ENCODE measurements at places on chromosomes 4 and X. TPM values are rescaled to one million over a fixed set of nuclear protein-coding genes. Genes with fewer than 3 reads are reported as not detected.
A peak's percentile ranks its signal among the peaks of the same experiment; 100 is the strongest.

Gene GPR82
- not detected for total RNA-seq

Gene ZNF518B
- total RNA-seq: 14.1 TPM

Gene TCEAL2
- total RNA-seq: not detected

Gene PHOX2B
- total RNA-seq: not detected

Gene PRDM5
- total RNA-seq: 10.0 TPM

Gene FRG2
- total RNA-seq: not detected

Gene SLIT2
- total RNA-seq: not detected

Gene NAP1L3
- total RNA-seq: 5.3 TPM

Gene GAGE1
- total RNA-seq: not detected

GRCh38 chr4:41815473-41815872 is 66.9 kb upstream of the PHOX2B start:
- DNase-seq: no peak

- peak; percentile 17 for DNase-seq
Observed at GRCh38 chr4:67393699-67394281, 151.5 kb downstream of the CENPC start.

- no peak for DNase-seq
Observed at GRCh38 chrX:152165033-152165743, 26.8 kb upstream of the MAGEA10 start.

GRCh38 chr4:182869697-182870096 is 47.5 kb downstream of the DCTD start:
- DNase-seq: no peak

DNA sequence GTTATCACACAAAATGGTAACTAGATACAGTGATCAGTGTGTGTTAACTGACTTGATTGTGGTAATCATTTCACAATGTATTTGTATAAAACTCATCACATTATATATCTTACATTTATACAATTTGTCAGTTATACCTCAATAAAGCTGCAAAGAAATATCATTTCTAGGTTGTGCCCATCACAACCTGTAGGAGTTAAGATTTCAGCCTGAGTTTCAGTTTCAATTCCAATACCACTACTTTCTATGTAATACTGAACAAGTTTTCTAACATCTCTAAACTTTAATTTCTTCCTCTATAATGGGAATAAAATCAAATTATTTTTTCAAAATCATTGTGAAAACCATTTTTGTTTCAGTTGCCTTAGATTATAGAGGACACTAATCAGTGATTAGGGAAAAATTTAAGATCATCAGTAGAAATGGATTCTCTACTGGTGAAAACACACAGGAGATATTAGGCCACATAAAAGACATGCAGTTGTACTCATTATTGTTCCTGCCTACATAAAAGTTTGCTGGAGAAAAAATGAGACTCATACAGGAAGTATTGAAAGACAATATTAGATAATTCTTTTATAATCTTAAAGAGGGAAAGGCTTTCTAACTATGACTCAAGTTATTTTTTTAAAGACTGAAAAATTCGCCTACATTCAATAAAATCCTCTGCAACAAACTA is 18.4 kb upstream of the TBC1D1 start:
- no peak for DNase-seq

GRCh38 chr4:75916091-75916661 is 13.9 kb upstream of the PPEF2 start:
- no peak for DNase-seq

DNA sequence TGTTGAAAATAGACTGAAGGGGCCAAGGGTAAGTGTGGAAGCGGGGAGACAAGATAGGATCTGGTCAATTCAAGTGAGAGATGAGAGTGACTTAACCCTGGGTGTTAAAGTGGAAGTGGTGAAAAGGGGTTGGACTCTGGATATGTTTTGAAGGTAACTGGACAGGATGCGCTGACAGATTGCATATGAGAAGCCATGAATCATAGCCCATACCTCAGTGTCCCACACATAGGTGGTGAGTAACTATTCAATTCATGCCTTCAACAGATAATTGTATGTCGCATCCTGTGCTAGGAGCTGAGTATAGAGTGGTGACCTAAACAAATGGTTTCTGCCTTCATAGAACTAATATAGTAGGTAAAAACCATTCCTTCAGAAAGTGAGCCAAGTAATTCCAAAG is 76.7 kb downstream of the KLHL34 start:
- DNase-seq: no peak

GRCh38 chrX:1196436-1196835 is 16.0 kb downstream of the CRLF2 start:
- DNase-seq: no peak

- DNase-seq: peak; percentile 27
Observed at GRCh38 chrX:78024349-78025059, 55.1 kb upstream of the PGAM4 start.

- DNase-seq: no peak
Observed at GRCh38 chr4:71231129-71232055, 107.4 kb upstream of the SLC4A4 start.

- no peak for DNase-seq
Observed at GRCh38 chr4:11620861-11621260, 192.2 kb upstream of the HS3ST1 start.

GRCh38 chrX:41822892-41823291 is 98.9 kb downstream of the GPR82 start:
- DNase-seq: no peak

GRCh38 chr4:182454440-182455013 is 211.3 kb downstream of the TENM3 start:
- no peak for DNase-seq

- DNase-seq: no peak
Observed at GRCh38 chr4:112847781-112848180, 201.7 kb upstream of the ANK2 start.

- no peak for DNase-seq
Observed at GRCh38 chr4:152935143-152935542, 980 bp upstream of the FHDC1 start.

GRCh38 chrX:138008281-138008680 is 442.4 kb downstream of the ZIC3 start:
- DNase-seq: no peak

DNA sequence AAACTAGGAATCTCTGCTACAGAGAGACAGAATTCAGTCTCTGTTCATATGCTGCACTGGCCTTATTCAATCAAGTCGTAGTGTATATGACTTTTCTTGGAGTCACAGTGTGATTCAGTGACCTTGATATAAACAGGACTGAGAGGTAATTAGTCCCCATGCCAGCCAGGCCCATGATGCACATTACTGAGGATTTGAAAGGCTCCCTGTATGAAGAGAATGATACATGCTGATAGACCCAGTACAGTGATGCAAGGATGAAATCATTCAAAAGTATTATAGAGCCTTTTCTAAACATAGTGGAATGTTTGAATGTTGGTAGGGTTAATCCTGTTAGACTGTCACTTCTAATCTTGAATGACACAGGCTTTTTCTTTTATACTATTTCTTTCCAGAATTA is 34.1 kb downstream of the ANXA3 start:
- no peak for DNase-seq

DNA sequence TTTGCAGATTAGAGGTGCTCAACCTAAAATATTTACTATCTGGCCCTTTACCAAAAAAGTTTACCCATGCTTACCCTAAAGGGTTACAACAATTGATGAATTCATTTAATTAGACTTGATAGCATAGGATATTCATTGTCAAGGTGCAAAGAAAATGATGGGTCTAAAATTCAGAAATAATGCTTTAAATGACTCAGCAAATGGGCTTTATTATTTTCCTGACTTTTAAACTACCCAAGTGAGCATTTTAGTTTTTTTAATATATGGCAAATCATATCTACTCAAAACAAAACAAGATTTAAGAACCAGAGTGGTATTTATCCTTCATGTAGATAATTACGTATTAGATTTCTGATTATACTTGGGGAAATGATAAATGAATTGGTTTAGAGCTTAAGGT is 235.8 kb downstream of the DCLK2 start:
- DNase-seq: no peak

DNA sequence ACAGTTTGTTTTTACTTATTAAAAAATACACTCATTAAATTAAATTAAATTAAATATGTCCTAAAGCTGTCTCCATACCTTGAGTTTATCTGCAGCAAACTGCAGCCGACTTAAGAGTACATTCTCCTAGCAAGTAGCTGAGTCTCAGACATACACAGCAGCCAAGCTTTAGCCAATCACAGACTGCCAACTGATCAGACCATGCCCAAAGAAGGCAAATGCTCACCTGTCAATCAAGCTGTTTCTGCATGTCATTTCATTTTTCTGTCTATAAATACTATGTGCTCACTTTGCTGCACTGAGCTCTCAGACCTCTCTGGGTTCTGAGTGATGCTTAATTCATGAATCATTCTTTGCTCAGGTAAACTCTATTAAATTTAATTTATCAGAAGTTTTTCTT is 280.9 kb upstream of the EPHA5 start:
- DNase-seq: no peak

GRCh38 chrX:33133320-33133719 is 78.0 kb downstream of the DMD start:
- DNase-seq: no peak

Measured in NCI-H460 (cell line).